ENCODE measurements at places on chromosomes 5 and 9.
A peak's percentile ranks its signal among the peaks of the same experiment; 100 is the strongest.

DNA sequence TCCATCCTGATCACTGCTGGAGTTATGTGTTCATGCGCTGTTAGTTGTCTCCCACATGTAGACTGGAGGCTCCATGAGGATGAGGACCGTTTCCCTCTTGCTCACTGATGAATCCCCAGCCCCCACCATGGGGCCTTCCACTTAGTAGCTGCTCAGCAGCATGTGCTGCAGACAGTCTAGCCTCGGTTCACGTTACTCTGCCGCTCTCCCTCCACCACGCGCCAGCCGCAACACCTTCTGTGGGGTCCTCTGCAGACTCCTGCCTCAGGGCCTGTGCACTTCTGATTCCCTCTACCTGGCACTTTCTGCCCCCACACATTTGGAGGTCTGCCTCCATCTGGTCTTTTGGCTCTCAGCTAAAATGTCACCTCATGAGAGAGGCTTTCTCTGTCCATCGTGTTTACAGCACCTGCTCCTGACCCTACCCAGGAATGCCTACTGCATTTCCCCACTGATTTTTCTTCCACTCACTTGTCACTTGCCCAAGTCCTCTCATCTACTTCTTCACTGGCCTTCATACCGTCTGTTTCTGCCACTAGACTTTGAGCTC, 36.3 kb downstream of the STK10 start:
- DNase-seq: no peak

GRCh38 chr9:81801190-81801589, 111.8 kb upstream of the TLE1 start:
- no peak for DNase-seq

DNA sequence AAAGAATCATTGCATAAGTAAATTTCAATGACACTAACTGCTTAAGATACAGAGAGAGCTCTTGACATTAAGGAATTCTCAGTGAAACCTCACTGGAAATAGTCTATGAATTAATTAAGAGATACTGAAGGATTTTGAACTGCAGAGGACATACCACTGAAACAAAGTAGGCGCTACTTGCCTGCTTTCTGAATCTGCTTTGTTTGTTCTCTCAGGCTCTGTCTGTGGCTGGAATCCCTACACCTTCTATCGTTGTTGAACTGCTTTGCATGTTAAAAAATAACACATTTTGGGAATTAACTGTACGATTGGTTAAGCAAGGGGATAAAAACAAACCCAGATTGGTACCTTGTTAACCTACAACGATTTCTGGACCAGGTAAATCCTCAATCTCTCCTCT, 435.2 kb downstream of the PDE4D start:
- no peak for DNase-seq

- DNase-seq: peak; percentile 29
These were observed 176.7 kb downstream of the FANCC start for GRCh38 chr9:95140821-95141220.

DNA sequence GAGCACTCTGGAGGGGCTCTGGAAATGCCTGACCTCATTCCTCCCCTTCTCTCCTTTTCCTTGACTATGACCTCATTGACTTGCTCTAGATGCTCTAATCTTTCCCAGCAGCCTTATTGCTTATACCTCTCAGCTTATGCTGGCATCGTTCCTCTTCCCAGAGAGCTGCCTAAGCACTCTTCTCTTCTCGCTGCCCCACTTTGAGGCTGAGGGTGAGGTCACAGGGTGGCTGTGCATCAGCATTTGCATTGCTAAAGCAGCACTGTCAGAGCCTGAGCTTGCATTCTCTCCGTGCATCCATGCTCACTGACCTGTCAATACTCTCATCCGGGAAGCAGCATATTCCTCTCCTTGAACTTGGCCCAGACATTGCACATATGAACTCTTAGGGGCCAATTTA, 96.4 kb upstream of the NTRK2 start:
- no peak for DNase-seq

DNA sequence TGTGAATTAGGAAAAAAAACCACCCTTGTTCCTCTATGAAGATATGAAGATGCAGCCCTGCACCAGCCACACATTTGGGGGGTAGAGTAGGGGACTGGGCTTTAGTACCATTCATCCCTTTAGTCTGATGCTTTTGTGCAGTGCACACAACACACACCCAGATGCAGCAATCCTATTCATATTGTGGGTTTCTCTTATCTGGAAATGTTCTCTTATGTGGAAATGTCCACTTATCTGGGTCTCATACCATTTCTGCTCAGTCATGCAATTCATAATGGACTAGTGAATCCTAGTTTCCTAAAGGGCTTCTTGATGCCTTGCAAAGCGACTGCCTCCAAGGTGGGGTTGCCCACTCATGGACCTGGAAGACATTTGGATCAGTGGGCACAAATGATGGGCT, 47.8 kb downstream of the C9orf152 start:
- no peak for DNase-seq

DNA sequence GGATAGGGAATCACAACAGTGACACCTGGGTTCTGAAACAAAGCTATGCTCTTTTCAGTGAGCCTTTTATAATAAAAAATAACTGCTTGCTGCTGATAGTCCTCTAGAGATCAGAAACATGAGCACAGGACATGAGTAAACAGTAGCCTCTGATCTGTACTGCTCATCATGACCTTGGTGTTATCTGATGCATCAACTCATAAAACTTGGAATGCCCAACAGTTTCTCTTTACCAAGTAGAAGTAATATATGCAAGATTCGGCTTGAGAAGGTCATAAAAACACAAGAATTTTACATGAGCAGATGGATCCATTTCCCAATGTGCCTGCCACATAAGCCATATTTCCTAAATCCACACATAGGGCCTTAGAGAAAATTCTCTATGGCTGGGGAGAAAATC, 318.3 kb upstream of the GRAMD2B start:
- DNase-seq: no peak

DNA sequence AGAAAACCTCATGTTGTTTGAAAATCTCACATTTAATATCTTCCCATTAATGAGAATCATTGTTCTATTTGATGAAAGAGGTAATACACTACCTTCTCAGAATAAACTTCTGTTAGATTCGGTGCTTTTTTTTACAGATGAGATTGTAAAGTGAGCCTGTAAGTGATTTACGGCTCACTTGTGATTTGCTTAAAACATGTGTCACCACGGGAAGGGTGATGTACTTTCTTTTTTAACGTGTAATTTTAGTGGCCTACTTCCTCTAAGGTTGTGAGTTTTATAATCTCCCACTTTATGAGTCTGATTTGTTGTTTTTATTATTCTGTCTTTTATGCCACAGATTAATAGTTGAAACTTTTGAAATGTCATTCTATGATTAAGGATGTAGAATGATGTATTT, 15.9 kb downstream of the ANXA1 start:
- DNase-seq: no peak

GRCh38 chr5:95883185-95884016, 60.9 kb upstream of the GLRX start:
- no peak for DNase-seq

- DNase-seq: no peak
These were observed 48.8 kb upstream of the GOLPH3 start for GRCh38 chr5:32222723-32223470.

DNA sequence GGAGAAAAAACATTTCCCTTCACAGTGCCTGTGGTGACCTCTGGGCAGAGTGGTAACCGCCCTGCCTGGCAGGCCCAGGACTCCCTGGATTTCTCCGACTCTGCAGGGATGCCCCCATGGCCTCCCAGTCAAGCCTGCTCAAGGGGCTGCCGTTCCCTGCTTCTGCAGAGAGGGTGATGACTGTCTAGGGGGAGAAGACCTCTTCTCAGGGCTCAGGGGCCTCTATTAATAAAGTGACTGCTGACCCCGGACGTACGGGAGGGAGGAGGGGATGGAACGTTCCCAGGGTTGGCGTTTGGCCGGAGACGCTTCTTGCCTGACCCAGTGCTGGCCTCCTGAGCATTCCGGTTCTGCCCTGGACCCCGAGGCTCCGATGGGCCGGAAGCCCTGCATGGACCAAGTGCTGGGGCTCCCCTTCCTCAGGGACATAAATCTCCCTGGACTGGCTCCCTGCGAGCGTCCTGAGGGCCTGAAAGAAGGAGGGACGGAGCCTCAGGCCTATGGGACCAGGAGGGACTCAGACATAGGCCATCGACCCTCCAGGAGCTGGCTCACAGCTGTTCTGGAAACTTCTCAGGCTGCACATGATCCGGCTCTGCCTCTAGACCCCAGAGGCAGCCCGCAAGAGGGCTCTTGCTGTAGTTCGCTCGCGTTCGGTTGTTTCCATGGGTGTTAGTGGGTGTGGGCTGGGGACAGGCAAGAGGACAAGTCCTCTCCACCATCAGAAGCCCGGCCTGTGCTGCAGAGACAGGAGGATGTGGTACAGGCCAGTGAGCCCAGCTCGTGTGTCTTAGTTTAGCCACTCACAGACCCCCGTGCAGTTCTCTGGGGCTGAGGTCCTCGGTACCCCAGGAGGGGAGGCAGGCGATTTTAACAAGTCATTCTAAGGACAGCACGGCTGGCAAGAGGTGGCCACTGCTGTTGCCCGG, 8.1 kb upstream of the RNU6ATAC start:
- peak; percentile 65 for DNase-seq

DNA sequence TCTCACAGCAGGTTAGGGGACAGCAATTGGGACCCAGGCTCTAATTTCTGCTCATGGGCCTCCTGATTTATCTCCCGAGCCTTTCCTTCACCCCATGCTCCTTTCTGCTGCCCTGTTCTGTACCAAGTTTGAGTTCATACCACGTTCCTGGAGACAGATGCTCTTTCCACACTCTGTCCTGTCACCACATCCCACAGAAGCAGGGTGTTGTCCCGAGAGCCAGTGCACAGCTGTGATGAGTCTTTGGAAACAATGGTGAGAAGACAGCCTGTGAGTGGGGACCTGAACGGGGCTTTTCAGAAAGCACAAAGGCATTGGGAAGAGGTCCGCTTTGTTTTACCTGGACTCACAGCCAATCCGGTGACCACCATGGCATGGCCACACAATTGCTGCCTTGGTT, 17.4 kb downstream of the WDR31 start:
- no peak for DNase-seq

DNA sequence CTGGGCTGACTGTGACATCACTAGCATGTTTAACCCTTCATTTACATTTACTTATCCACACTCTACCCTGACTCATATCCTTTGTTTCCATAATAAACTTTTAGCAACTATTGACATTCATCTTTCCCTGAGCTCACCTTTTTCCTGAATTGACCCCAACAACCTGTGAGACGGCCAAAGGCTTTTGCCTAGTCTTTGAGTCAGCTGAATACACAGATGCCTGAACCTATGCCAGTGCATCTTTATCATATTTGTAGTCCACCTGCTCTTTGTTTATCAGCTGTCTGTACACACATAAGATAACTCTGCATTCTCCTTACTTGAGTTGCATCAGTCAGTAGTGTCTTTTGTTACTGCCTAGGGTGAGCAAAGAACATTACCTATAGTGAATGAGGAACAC, 128.5 kb upstream of the HMHB1 start:
- no peak for DNase-seq

DNA sequence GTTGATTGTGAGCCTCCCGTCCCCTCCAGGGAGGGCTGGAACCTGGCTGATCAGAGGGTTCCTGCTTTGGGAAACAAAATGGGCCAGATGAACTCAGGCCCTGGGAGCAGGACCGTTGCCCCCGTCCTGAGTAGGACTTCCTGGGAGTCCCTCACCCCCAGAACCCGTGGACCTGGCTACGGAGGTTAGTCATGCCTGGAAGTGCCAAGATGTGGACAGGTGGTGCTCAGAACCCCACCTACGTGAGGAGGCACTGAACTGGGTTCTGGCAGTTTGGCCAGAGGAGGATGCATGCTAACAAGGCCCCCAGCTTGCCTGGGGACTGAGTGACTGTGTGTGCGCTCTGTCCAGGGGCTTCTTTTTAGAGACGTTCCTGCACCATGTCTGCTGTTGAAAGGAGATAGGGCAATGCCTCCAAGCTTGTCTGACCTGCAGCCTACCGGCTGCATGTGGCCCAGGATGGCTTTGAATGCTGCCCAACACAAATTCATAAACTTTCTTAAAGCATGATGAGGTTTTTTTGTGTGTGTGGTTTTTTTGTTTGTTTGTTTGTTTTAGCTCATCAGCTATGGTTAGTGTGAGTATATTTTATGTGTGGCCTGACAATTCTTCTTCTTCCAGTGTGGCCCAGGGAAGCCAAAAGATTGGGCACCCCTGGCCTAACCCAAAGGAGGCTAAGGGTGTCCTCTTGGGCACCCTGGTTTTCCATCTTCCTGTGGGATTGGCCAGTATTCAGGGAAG, 1.8 kb upstream of the DAB2IP start:
- DNase-seq: no peak
